ENCODE measurements at places on chromosomes 5 and 9.

DNA sequence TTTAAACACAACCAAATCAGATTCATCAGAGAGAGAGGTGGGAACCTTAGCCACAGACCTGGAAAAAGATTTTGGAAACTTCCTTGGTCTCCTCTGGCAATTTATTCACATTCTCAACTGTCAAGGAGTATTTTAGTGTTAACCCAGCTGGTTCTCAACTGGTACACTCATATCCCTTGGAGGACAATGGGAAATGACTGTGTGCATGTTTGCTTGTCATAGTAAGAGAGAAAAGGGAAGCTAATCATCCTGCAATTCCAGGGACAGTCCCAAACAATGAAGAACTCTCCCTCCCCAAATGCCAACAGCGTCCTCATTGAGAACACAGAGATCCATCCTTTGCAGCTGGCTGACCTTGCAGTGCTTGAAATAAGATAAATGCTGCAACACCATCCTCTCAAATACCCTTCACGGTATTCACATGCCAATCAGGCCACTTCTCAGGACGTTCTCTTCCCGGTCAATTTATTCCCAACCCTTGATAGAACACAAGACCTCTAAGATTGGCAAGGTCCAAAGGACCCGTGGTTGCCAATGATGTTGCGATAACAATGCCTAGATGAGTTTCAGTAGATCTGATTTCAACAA lies 75.5 kb downstream of the EPB41L4B start:
- no peak for DNase-seq

- no peak for DNase-seq
Observed at GRCh38 chr5:150117945-150118560, 31.7 kb upstream of the CSF1R start.

DNA sequence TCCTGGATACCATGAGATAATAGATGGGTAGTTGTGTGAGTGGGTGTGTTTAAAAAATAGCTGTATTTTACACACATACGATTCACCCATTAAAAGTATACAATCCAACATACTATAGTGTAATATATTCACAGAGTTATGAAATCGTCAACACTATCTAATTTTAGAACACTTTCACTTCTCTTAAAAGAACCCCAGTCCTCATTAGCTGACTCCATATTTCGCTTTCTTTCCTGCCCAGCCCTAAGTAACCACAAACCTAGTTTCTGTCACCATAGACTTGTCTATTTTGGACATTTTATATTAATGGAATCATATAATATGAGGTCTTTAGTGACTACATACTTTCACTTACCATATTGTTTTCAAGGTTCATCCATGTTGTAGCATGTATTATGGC lies 63.8 kb upstream of the S1PR3 start:
- DNase-seq, result no peak

DNA sequence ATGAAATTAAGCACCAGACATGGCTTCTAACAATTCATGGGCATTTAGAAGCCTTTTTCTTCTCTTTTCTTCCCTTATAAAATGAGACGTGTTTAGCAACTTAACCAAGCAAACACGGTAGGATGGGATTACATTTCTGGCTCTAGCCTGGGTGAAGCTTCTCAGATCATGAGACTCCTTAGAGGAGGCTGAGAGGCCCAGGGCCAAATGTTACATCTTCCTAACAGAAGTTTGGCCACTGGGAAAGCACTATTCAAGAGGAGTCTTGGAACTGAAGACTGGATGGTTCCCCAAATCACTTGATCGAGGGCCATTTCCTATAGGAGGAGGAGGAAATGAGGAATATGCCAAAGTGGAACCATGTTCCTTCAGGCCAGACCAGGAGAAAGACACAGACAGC lies 1.9 kb downstream of the GABRP start:
- no peak for DNase-seq

GRCh38 chr5:163473635-163474243 lies 13.3 kb downstream of the HMMR start:
- DNase-seq, result no peak

DNA sequence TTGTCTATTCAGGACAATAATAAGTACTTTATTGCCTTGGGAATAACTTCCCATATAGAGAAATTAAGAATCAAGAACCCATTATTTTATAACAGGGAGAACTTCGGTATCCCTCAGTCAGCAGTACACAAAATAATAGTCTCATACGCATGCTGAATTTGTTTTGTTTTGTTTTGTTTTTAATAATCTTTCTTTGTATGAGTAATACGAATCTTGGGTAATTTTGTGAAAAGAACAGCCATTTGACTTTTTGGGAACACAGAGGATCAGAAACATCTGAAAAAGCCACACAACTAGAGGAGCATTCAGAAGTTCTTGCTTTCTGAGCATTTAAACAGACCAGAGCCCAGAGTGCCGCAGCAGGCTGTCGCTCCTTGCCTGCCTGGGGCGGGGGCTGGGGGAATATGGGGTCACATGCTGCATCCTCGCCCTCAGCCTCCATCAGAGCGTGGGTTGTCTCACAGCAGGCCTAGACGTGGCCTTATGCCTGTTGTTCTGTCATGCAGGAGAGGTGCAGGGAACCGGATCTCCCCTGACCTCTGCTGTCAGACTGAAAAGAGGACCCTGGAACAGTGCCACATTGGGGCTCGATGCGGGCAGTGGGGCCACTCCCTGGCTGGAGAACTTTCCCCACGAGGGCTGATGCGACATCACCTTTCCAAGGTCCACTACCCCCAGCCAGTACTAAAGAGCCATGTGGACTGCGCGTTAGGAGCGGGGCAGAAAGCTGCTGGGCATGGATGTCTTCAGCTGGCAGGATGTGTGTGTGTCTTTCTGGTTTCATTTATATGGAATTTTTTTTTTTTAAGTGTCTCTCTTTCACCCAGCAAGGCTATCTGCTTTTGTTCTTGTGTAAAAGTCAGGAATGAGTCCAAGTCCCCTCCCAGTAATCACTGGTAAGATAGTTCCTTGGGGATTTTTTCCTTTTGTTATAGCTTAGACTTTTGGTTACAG lies 133.4 kb upstream of the OTULINL start:
- no peak for DNase-seq

- no peak for DNase-seq
Observed at GRCh38 chr5:337563-338130, 16.1 kb downstream of the AHRR start.

GRCh38 chr5:135332519-135333150 lies 66.4 kb downstream of the MACROH2A1 start:
- no peak for DNase-seq

- DNase-seq, result no peak
Observed at GRCh38 chr5:4874097-4874496, 266.0 kb upstream of the ADAMTS16 start.

GRCh38 chr9:107674721-107675277 lies 185.2 kb upstream of the KLF4 start:
- no peak for DNase-seq

DNA sequence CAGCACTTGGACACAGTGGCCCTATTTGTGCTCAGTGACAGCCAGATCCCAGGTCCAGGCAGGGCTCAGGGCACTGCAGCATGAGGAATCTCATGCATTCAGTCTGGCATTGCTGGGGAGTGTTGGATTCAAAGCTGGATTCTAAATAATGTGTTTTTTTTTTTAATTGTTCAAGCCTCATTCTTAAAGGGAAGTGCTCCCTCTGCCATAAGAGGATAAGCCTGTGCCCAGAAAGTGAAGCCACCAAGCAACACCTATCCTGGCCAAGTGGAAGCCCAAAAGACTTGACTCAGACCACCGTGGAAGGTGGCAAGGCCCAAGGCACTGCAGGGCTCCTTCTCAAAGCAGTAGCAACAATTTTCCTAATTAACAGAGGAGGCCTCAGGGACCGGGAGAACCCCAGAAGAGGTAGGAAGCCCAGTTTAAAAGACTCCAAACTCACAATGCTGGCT lies 135.6 kb downstream of the ACTL7B start:
- no peak for DNase-seq

- DNase-seq, result no peak
Observed at GRCh38 chr5:138096363-138096762, 12.5 kb downstream of the WNT8A start.

DNA sequence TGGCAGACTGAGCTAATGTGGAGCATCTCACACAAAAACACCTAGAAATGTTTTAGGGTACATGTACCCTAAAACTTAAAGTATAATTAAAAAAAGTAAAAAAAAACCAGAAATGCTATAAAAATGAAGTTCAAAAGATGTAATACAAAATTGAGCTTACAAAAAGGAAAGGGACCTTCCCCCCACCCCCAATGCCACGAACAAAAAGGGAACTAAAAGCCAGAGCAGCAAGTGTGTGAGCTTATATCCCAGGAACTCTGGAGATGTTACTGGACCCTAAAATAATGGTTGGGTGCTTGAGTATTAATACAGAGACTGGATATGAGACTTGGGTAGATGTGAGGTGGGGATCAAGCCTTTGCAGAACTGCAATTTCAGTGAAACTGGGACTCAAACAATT lies 11.0 kb downstream of the SPATA9 start:
- DNase-seq, result no peak

- DNase-seq, result no peak
Observed at GRCh38 chr5:134275822-134276221, 49.9 kb upstream of the PPP2CA start.

GRCh38 chr5:173231381-173231766 lies 3.6 kb downstream of the NKX2-5 start:
- no peak for DNase-seq

- no peak for DNase-seq
Observed at GRCh38 chr5:150052956-150053712, 33.2 kb downstream of the CSF1R start.

GRCh38 chr5:175202463-175203068 lies 241.4 kb downstream of the DRD1 start:
- DNase-seq, result no peak

GRCh38 chr9:71975833-71976232 lies 64.4 kb downstream of the C9orf85 start:
- DNase-seq, result no peak

GRCh38 chr5:180137401-180138213 lies 66.0 kb upstream of the RNF130 start:
- no peak for DNase-seq
